Natural killer cell (primary cell): ENCODE measurements at places on chromosomes 16 and 17. TPM values are rescaled to one million over a fixed set of nuclear protein-coding genes. Genes with fewer than 3 reads are reported as not detected.

- no peak for DNase-seq
These were observed 4.6 kb downstream of the PRSS8 start for GRCh38 chr16:31130899-31131298.

DNA sequence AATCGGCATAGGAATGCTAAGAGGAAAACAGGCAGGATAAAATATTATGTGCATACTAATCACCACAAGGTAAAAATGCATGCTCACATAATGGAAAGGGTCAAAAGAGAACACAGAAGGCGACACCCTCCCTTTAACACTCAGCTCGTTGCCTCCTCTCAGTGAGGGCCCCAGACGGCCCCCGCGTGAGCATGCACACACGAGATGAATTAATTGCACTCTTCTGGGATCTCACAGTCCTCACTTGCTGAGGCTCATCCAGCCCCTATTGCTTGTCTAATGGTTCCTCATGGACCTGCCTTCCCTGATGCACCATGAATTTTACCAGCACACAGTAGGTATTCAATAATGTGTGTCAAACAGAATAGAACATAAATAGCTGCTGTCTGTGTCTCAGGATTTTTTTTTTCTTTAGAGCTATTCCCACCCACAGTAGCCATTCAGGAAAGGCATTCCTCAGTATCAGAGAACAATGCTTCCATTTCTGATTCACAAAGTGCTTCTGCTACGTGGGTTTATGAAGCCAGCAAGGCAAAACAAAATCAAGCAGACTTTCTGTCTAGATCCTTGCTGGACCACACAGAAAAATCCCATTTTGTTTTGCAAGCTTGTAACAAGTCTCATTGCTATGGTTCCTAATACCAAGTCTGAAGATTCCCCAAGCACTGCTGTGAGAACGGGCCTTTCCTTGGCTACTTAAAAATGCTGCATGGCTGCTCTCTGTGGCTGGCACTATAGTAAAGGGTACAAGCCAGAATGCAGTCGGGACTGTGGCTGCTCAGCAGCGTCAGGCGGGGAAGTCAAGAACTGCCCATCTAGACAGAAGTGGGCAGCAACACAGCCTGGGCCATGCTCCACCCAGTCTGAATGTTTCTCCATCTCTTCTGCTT lies 43.6 kb downstream of the TOM1L2 start:
- DNase-seq: no peak

GRCh38 chr17:59362811-59363205 lies 31.4 kb downstream of the YPEL2 start:
- no peak for DNase-seq

CDH16 gene
- not detected for total RNA-seq

TBC1D3C gene
- 1.2 TPM for total RNA-seq

DNA sequence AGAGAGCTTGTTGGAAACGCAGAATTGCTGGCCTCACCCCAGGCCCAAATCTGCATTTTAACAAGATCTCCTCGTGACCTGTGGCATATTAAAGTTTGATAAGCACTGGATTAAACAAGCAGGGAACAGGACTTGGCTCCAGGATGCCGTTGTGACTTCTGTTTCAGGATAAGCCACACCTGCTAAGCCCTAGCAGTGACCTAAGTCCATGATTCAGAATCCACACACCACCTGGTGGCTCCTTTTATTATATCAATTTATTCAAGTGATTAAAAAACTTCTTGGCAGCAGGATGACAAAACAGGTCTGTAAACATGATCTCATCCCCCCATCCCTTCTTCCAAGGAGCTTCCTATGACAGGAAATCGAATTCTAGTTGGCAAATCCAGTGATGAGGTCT lies 9.1 kb downstream of the NAGPA start:
- no peak for DNase-seq

GRCh38 chr17:83183145-83183948 lies 103.9 kb downstream of the METRNL start:
- DNase-seq: no peak

CD300E gene
- 8.9 TPM for total RNA-seq

DNA sequence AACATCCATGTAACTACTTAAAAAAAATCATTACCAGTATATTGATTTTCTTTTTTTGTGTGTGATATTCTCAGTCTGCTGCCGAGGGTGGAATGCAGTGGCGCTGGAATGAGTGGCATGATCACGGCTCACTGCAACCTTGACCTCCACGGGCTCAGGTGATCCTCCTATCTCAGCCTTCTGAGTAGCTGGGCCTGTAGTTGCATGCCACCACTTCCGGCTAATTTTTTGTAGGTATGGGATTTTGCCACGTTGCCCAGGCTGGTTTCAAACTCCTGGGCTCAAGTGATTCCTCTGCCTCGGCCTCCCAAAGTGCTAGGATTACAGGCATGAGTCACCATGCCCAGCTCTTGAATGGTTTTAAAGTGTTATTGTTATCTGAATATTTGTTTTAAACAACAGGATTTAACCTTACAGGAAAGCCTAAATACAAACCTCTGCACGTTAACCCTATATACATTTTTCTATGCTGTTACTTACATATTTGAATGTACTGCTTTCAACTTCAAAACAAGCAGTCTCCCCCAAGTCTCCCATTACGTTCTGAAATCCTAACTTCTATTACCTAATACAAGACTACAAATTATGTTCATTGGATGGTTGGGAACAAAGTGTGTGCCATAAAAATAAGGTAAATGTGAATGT lies 61.7 kb downstream of the KPNA2 start:
- DNase-seq: no peak

GRCh38 chr16:11401161-11402050 lies 56.1 kb downstream of the RMI2 start:
- DNase-seq: no peak

- DNase-seq: no peak
These were observed 29.3 kb downstream of the GNGT2 start for GRCh38 chr17:49180998-49181635.

DNA sequence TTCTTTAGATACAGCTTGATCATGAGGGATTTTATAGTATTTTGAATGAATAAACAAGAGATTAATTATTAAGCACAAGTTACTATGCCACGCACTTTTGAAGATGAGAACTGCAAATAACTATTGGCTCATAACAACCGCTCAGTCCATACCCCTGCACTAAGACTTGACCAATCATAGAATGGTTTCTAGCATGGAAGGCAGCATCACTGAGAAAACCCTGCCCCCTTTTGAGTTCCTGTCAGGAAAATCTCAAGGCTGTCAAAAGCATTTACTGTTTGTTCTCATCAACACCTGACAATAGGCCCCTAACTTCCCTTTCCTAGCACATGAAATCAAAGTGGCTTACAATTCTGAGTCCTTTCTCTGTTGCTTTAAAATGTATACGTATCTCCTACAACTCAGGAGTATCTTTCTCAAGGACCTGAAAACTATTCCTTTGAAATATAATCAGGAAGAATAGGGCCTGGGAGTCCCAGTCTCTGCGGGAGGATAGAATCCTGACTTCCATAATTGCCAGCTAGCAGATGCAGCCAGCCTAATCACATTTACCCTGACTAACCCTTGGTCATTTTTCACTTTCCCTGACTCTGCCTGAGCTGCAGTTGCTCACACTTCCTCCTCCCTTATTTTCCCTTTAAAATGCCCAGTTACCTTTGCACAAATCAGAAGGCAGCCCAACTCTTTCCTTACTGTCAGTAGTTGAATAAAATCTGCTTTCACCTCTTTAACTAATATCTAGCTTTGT lies 9.1 kb upstream of the MMD start:
- no peak for DNase-seq

GRCh38 chr17:82055023-82055964 lies 3.6 kb downstream of the GPS1 start:
- no peak for DNase-seq

DNA sequence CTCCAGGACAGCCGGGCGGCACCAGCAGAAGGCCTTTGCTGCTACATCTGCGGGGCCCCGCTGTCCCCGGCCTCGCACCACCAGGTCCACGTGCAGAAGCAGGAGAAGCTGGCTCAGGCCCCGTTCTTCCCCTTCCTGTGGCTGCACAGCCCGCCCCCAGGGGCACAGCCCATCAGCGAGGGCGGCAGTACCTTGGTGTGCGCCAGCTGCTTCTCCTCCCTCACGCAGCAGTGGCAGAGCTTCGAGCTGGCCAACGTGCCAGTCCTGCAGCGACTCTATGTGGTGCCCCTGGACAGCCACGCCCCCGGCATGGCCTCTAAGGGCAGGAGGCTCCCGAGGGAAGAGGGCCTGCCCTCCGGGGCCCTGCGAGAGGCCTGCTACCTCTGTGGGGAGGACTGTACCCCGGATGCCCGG lies 58.3 kb upstream of the CIBAR2 start:
- no peak for DNase-seq

TPSB2 gene
- not detected for total RNA-seq

DNA sequence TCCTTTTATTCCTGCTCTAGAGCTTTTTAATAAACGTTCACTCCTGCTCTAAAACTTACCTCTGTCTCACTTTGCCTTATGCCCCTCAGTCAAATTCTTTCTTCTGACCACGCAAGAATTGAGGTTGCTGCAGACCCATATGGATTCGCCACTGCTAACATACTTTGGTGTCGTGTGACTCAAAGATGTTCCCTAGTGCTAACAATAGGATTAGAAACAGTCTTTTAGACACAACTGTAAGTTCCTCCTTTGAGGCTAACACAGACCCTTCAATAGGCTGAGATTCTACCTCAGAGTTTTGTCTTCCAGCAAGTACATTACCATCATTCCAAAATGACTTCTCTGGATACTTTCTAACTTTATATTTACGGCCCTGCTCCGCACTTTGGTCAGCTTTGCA lies 149.5 kb upstream of the COX10 start:
- DNase-seq: no peak
